Stimulated activated memory B cell treated with anti-CD40 and anti-IgM and Interleukin-4, amounts not matched to agents 10 μg/mL and 1 μg/mL and 100 μg/mL, for 72 hours (primary cell): ENCODE measurements at places on chromosomes 16 and 17.

- no peak for ATAC-seq
These were observed 3.3 kb upstream of the SLC16A3 start for GRCh38 chr17:82225368-82226029.

- no peak for ATAC-seq
These were observed 124.7 kb downstream of the MGAT5B start for GRCh38 chr17:76992891-76993290.

- ATAC-seq, result peak; percentile 87
These were observed 20.4 kb upstream of the BEAN1 start for GRCh38 chr16:66406534-66407221.

GRCh38 chr17:60390186-60390585, 1.7 kb downstream of the USP32 start:
- no peak for ATAC-seq

DNA sequence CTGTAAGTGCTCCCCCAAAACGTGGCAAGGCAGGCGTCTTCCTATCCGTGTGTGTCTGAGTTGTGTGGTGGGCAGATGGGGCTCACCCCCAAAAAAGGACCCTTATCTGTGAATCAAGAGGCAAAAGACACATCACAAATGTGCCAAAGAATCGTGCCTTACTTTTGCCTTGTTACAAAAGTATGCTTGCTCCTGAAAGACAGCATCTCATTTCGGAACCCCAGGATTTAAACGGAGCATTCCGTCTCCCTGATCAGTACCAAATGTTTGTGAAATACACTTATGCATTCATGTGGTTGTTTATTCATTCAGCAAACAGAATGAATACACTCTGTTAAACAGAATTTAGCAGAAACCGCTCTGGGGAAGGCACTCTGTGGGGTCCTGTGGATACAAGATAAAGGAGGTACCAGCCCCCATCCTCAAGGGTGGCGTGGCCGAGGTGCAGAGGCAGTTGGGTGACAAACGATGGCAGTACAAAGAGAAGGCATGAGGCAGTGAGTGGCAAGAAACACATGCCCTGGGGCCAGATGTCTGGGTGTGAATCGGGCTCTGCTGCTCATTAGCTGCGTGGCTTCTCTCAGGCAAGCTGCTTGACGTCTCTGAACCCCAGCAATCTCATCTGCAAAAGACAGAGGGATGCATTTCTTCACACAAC, 654 bp downstream of the WFDC1 start:
- ATAC-seq, result no peak

GRCh38 chr17:41976142-41976768, 9.7 kb downstream of the CNP start:
- peak; percentile 68 for ATAC-seq

GRCh38 chr16:82603784-82604411, 22.9 kb upstream of the CDH13 start:
- ATAC-seq, result no peak

GRCh38 chr16:75073545-75074303, 42.9 kb downstream of the LDHD start:
- no peak for ATAC-seq

DNA sequence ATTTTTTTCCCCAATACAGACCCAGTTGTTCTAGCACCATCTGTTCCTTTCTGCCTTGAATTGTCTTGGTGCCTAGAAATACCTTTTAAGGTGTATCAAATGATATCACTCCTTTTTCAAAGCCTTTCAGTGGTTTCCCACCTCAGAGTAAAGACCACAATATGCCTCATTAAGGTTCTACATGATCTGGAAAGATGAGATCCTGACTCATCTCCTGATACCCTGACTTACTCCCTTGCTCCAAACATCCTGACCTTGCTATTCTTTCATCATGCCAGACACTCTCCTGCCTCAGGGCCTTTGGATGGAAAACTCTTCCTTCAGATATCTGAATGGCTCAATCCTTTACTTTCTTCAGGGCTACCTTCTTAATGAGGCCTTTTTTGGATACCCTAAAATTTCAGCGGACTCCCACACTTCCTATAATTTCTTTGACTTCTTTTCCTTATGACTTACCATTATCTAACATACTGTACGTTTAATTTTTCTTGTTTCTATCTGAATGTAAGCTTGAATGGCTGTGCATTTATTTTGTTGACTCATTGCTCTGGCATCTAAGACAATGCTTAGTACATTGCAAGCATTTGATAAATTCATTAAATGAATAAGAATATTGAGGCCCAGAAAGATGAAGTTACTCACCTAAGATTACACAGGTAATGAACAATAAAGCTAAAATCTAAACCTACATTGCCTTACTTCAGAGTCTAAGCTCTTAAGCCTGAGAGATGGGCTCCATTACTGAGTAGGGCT, 19.2 kb downstream of the FLOT2 start:
- no peak for ATAC-seq

GRCh38 chr17:75069783-75070182, 18.0 kb upstream of the SLC16A5 start:
- ATAC-seq, result no peak

DNA sequence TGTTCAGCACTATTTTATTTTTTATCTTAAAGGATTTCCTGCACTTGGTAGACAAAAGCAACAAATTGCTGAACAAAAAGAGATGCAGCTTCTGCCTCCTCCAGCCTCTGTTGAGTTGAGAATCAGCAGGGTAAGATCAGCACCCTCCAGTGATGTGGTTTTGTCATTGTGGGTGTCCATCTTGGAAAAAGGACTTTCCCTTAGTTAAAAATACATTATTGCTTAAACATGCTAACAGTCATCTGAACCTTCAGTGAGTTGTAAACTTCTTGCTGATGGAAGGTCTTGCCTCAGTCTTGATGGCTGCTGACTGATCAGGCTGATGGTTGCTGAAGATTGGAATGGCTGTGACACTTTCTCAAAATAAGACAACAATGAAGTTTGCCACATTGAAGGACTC, 101.2 kb downstream of the PHKB start:
- no peak for ATAC-seq

GRCh38 chr17:79100405-79100804, 25.8 kb downstream of the ENGASE start:
- no peak for ATAC-seq

DNA sequence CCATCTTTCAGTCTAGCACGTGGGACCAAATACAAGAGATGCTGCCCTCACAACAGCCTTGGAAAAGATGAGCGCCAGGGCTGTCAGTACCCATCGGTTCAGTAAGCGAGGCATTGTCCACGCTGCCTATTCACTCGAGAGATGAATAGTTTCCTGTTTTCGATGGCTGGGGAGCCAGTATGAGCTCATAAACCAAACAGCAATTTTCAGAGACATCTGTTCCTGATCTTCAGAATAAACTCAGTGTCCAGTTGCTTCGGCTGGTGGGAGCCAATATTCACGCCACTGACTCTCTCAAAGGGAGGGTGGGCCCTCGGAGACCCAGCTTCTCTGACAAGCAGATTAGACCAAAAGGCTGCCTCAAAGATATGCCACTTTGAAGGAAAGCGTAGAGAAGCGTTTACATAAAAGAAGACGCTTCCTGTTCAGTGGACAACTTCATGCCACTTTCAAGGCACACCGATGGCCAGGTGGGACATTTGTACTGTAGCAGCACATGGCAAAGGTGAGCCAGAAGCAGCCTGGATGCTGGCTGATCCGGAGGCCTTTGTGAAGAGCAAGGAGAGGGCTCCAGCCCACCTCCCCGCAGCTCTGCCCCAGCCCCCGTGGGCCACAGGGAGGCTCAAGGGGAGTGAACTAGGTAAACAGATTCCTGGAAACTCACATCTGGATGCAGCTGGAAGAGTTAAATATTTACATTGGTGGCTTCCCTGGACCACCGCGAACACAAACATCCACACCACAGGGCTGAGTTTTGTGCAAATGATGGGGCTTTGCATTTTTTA, 6.0 kb downstream of the TIMM22 start:
- no peak for ATAC-seq

GRCh38 chr17:79802736-79803420, 6.0 kb upstream of the CBX8 start:
- ATAC-seq, result no peak

DNA sequence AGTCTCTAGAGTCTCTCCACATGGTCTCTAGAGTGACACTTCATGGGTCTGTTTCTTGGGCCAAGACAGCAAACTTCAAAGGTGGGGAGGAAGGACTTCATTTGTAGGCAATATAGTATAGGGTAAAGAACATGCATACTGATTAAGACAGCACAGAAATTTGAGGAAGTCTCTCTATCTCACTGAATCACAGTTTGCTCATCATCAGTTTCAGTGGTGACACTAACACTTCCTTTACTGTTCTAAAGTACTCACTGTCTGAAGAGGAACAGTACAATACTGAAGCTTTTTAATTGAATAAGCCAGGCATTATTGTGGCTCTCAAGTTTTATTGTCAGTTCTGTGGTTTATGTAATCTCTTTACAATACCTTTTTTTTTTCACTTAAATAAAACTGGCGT, 656.4 kb upstream of the CDH8 start:
- ATAC-seq, result no peak
